ENCODE measurements at places on chromosomes 6 and 20. TPM values are rescaled to one million over a fixed set of nuclear protein-coding genes. Genes with fewer than 3 reads are reported as not detected.
A peak's percentile ranks its signal among the peaks of the same experiment; 100 is the strongest.

GRCh38 chr6:20169786-20170185 lies 42.5 kb downstream of the MBOAT1 start:
- DNase-seq = no peak

GRCh38 chr6:66838764-66839163 lies 1131.7 kb upstream of the EYS start:
- DNase-seq = peak; percentile 29

Gene KCNB1
- 0.19 TPM for total RNA-seq

GRCh38 chr6:52540286-52540902 lies 36.5 kb downstream of the TRAM2 start:
- DNase-seq = no peak

Gene TBC1D7
- 10.6 TPM for total RNA-seq

DNA sequence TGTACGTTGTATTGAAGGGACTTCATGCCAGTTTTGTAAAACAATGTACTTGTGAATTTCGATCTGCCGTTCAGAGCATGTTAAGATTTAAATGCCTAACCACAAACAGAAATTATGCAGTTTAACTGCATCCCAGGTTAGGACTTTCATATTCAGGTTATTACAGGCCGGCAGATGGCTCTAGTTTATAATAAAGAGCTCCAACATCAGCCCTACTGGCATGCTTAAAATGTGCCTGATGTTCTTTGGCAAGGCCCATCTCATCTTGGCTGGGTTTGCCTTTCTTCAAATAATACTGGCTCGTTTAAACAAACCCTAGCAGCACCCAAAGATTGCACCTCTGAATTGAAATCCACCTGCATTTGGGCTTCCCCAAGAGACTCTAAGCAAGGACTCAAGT lies 169.3 kb upstream of the RIN2 start:
- DNase-seq = peak; percentile 2

DNA sequence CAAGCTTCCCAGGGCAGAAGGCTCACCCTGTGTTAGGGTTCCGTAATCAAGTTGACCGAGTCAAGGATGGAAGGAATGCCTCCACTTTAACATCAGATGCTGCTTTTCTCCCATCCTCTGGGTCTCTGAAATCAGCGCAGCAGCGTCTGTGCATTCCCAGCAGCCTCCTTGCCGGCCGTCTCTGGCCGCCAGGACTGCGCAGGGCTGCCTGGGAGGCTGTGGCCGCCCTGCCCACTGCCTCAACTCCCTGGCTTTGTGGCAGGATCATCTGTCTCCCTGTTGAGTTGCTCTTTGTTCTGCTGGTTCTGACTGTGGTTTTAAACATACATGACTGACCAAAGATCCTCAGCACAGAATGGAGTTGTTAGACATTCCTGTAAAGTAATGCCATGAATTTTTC lies 56.5 kb downstream of the DLL1 start:
- DNase-seq = no peak

DNA sequence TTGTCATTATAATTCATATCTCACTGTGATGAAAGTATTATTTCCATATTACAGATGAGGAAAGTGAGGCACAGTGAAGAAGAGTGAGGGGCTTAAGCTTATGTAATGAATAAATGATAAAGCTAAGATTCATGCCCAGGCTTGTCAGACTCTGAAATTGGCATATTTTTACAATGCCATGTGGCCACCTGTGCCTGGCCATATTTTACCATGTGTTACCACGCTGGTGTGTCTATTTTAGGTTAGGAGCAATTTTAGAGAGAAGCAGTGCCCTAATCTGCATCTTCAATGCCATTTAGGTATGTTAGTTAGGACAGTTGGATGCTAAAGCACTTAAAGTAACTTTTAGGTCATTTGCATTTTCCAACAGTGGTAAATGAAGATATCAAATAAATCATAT lies 188.0 kb upstream of the FLRT3 start:
- DNase-seq = no peak

- no peak for DNase-seq
Observed at GRCh38 chr20:57392512-57393271, 1.5 kb downstream of the RBM38 start.

GRCh38 chr6:155224618-155225017 lies 39.2 kb upstream of the CLDN20 start:
- peak; percentile 36 for DNase-seq

- no peak for DNase-seq
Observed at GRCh38 chr20:56187534-56188165, 60.9 kb upstream of the MC3R start.

Gene FNDC1
- not detected for total RNA-seq

Gene GFOD1
- 3.1 TPM for total RNA-seq

- DNase-seq = peak; percentile 71
Observed at GRCh38 chr6:108697561-108698161, 136.9 kb downstream of the FOXO3 start.

- no peak for DNase-seq
Observed at GRCh38 chr20:33408716-33409654, 7.7 kb upstream of the CDK5RAP1 start.

Gene BPIFB4
- not detected for total RNA-seq

GRCh38 chr20:59074456-59074855 lies 31.9 kb upstream of the PRELID3B start:
- DNase-seq = no peak

Gene CYP24A1
- 0.51 TPM for total RNA-seq

DNA sequence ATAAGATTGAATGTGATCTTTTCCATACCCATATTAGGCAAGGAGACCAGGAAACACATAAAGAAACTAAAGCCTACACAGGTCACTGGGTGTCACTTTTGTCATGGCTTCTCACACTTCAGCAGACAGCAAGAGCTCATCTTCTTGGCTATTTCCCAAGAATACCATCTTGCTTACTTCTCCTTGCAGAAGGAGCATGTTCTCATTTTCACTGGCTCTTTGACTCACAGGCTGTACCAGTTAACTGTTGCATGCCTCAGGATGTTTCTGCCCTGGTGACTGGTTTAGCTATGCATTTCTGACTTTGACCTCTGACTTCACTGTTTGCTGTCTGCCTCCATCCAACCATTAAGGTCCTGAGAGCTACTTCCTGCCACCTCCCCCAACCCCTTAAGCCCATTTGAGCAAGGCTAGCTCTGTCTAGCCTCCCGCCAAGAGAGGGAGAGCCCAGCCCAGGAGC lies 40.3 kb upstream of the OGFRL1 start:
- DNase-seq = peak; percentile 87

Gene CST7
- not detected for total RNA-seq

GRCh38 chr6:39902786-39903465 lies 31.3 kb downstream of the MOCS1 start:
- DNase-seq = no peak

Gene ADGRF4
- 0.13 TPM for total RNA-seq

Gene PRKN
- 2.4 TPM for total RNA-seq

- DNase-seq = no peak
Observed at GRCh38 chr20:58851221-58851968, 693 bp upstream of the GNAS-AS1 start.

- DNase-seq = peak; percentile 11
Observed at GRCh38 chr6:100592929-100593328, 128.2 kb upstream of the SIM1 start.

DNA sequence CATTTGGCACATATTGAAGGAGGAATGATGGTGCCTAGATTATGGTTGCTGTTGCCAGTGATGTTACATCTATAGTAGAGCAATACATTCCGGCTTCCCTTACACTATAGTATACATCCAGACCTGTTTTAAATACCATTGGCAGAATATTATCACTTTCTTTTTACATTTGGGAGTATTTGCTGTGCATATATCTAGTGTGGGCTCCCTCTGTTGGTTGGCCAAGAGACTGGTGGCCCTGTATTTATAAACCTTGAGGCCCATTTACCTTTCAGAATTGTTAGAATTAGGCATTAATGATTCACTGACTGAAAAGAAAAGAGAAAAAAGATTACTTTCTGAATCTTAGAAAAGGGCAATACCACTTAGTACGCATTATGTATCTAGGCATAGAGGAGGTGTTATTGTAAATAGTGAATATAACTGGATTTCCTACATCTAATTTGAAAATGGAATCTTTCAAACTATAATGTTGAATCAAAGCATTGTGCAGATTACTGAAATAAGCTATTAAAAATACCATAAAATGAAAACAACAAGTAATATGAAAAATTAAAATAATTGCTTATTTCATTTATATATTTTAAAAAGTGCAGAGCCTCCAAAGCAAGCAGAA lies 628.8 kb upstream of the MAN1A1 start:
- peak; percentile 19 for DNase-seq

GRCh38 chr6:21390532-21391213 lies 202.9 kb upstream of the SOX4 start:
- DNase-seq = no peak

GRCh38 chr20:41147767-41148191 lies 10.4 kb downstream of the PLCG1 start:
- DNase-seq = no peak

Gene TREM1
- total RNA-seq = 0.52 TPM

DNA sequence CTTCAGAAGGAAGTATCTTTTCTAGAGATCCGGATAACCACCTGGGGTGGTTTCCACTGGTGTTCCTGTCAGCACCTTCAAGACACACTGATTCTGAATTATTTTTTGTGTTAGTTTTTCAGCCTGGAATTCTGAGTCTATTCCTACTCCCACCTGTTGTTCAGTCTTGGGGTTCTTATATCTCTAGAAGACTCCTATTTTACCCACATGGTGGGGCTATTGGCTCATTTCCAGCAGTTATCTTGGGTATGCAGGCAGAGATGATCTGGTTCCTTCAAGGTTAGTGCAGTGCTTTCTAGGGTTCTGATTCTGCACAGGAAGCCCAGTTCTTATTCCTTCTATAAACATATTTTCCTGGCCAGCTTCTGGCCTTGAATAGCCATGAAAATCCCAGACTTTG lies 175.6 kb upstream of the PDE7B start:
- DNase-seq = peak; percentile 60

DNA sequence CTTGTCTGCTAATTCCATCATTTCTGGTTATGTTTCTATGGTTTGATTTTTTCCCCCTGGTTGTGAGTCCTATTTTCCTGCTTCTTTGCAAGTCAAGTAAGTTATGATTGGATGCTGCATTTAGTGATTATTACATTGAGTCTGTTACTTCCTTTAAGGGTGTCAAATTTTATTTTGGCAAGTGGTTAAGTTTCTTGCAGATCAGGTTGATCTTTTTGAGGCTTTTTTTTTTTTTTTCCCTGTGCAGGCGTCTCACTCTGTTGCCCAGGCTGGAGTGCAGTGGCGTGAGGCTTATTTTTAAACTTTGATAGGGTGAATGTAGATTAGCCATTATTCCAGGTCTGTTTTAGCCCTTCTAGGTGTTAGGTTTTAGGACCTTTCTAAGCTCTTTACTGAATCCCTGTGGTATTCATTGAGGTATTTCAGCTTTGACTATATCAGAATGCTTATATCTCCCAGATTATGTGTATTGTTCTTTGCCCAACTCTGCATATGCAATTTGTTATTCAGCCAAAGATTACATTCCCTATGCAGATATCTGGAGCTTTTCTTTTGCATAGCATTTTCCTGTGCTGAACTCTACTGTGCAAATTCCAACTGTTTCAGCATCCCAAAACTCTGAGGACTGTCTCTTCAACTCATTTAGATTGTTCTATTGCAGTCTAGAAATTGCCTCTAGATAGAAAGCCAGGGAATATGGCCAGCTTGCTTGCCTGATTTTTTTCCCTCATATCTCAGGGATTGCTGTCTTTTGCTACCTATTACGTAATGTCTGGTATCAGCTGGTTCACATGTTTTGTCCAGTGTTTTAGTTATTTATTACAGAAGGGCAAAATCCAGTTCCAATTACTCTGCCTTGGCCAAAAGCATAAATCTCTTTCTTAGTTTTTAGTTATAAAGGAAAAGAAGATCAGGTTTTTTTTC lies 113.3 kb downstream of the AFG1L start:
- peak; percentile 15 for DNase-seq

GRCh38 chr6:54992789-54993188 lies 146.2 kb downstream of the FAM83B start:
- no peak for DNase-seq

- DNase-seq = no peak
Observed at GRCh38 chr6:149224399-149224798, 93.1 kb upstream of the TAB2 start.

- DNase-seq = no peak
Observed at GRCh38 chr20:824916-825315, 8.6 kb upstream of the FAM110A start.

DNA sequence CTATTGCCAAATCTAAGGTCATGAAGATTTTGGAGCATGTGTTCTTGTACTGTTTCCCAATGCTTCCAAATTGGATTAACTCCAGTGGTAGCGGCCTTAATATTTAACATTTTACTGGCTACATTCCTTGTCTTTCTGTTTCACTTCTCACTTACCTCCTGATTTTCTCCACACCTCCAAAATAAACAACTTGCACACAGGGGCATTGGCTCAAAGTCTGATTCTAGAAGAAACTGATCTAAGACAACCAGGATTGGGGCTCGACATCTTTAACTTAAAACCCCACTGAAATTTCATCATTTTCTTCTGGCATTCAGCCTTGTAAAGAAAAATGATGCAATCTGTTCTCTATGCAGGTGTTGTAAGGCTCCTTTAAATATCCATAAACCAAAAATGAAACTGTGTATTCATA lies 557.9 kb upstream of the ID4 start:
- no peak for DNase-seq

DNA sequence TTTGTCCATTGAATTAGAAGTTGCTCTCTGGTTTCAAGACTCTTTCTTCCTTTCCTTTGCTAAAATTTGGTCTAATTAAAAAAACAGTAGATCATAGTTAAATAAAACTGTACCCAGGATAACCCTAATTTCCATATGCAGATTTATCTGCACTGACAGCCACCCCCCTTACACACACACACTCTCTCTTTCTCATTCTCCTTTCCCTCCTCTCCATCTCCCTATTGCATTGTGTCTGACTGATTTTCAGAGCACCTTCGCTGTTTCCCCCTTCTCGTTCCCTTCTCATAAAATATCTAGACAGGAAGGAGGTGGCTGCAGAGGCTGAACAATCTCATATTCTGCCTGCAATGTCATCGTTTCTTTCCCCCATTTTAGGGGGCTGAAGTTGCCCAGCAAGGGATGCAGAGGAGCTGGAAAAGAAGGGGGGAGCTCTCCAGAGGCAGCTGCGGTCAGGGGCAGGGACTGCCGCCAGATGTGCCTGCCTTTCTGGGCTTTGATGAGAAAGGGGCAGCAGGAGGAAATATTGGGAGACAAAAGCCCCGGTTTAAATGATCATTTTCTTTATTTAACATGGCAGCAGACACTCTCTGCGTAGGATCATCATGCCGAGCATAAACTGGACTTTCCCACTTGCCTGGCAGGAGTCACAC lies 22.5 kb upstream of the MMS22L start:
- no peak for DNase-seq

Gene NKX2-4
- total RNA-seq = not detected

Gene SLC24A3
- total RNA-seq = 0.06 TPM

DNA sequence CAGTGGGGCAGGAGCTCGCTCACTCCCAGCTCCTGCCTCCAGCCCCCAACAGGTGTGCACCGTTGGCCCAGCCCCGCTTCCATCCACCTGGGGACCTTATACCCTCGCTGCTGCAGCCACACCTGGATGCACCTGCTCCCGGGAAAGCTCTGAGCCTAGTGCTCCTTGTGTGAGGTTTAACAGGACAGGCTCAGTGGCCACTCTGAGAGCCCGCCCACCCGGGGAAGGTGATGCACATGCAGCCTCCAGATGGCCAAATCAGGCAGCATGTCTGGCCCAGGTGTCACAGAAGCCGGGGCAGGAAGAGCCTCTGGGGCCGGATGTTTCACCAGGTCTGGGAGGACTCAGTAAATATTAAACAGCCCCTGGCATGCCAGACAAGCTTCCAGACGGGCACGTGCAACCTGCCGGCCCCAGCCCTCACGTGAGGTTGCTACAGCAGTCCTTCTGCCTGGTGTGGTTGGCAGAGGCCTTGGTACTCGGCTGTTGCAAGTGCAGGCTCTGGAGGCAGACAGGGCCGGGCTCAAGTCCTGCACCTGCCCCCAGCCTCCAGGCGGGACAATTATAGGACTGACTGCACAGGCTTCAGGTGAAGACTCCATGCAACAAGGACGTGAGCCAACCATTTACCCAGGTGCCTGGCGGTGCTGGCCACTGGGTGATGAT lies 66.9 kb downstream of the RIPOR3 start:
- no peak for DNase-seq
